G401 (cell line): ENCODE measurements at places on chromosomes 7 and 10.

- no peak for DNase-seq
Observed at GRCh38 chr7:134339475-134339874, 22.7 kb upstream of the SLC35B4 start.

DNA sequence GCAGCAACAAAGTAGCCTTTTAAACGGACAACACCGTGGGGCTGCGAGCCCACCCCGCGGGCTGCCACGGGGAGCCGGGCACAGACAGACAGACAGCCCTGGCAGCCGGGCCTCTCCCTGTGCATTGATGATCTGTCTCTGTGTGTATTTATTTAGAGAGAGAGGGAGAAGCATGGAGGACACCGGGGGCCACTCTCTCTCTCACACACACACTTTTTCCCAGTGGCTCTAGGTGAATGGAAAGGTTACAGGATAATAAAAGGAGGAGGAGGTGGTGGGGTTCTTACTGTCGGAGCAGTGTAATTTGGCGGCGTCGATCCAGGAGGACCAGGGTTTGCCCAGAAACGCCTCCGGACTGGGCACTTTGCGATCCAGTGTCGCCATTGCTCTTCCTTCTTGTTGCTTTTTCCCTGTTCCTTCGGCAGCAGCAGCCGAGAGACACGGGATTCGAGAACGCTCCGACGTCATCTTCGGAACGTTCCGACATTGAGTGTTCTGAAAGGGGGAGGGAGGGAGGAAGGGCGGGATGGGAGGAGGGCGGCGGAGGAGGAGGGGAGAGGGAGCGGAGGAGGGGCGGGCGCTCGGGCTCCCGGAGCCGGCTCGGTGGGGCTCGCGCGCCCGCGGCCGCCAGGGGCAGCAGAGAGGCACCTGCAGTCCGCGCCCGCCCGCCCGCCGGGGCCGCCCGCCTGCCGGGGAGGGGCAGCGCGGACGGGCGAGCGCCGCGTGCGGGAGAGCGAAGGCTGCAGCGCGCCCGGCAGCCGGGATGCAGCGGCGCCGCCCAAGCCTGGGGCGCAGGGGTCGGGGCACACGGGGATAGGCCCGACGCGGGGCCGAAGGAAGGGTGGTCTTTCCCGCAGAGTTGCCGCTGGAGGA lies at the start of gene ATXN7L1:
Gene ATXN7L1, minus strand, starts transcription at position 509 of the 873 bp plus-strand sequence. Its CDS starts 41 bp downstream, at position 468.
- DNase-seq = peak; percentile 99

GRCh38 chr7:102469972-102470825 lies 5.4 kb downstream of the LRWD1 start:
- no peak for DNase-seq

- DNase-seq = no peak
Observed at GRCh38 chr10:71766717-71767419, 6.5 kb downstream of the VSIR start.

DNA sequence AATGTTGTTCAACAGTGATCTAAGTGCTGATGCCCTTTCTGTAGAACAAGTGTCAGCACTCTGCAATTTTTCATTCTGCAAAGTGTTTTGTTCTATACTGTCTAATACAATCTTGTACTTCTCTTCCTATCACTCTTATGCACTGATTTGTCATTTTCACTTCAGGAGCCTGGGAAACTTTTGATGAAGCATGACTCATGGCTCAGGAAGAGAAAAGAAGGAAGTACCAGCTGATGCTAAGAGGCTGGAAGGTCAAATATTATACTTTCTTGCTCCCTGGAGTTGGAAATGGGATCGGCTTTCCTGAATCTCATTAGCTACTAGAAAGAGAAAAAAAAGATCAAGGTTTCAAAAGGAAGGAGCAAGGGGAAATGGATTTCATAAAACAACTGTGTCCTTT lies 45.8 kb downstream of the DGKI start:
- no peak for DNase-seq

GRCh38 chr10:76324283-76324682 lies 892.9 kb downstream of the LRMDA start:
- DNase-seq = peak; percentile 80

- DNase-seq = no peak
Observed at GRCh38 chr10:23390809-23391208, 46.2 kb upstream of the C10orf67 start.

GRCh38 chr7:110808361-110808760 lies 282.6 kb upstream of the LRRN3 start:
- DNase-seq = peak; percentile 35

DNA sequence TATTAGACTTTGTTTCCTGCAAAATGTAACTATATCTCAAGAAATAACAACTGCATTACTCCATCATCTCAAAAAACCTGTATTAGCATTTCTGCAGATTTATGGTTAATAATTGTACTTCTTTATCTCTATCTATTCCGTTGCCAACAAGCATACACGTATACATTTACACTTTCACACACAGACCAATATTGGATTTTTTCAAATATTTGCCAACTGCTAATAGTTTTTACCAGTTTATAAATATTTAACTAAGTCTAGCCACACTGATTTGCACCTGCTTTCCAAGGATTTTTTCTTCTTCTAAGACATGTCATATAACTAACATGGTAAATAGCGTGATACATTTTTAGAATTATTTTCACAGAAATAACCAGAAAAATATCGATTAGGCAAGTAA lies 12.2 kb downstream of the LRRN3 start:
- no peak for DNase-seq
